Esophagus muscularis mucosa (tissue), 4 donors: ENCODE measurements at places on chromosomes 3 and 15. TPM values are rescaled to one million over a fixed set of nuclear protein-coding genes. Genes with fewer than 3 reads are reported as not detected.

GRCh38 chr3:194365526-194365925, 4.0 kb downstream of the LRRC15 start:
- no peak for DNase-seq

DNA sequence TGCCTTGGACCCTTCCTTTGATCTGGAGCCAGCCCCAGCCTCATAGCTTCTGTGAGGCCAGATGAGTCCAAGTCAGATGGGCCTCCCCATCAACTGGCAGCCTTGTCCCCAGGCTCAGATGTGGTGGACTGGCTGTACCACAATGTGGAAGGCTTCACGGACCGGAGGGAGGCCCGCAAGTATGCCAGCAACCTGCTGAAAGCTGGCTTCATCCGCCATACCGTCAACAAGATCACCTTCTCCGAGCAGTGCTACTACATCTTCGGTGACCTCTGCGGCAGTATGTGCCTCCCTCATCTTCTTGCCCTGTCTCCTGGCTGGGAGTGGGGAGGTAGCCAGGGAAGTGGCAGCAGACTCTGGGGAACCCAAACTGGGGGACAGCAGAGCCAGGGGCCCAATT, 6.9 kb upstream of the AP2M1 start:
- DNase-seq = no peak

Gene PROS1
- 37.8 TPM for total RNA-seq

Gene ZNF609
- total RNA-seq = 49.9 TPM

- DNase-seq = no peak
Observed at GRCh38 chr3:112629425-112629824, 11.5 kb downstream of the CCDC80 start.

GRCh38 chr3:192373032-192373431, 354.3 kb downstream of the FGF12 start:
- no peak for DNase-seq

- no peak for DNase-seq
Observed at GRCh38 chr3:145857956-145858355, 303.0 kb downstream of the PLOD2 start.

Gene PRTG
- 1.8 TPM for total RNA-seq
